NCI-H2029 (cell line): ENCODE measurements at places on chromosomes 4 and X.
A peak's percentile ranks its signal among the peaks of the same experiment; 100 is the strongest.

DNA sequence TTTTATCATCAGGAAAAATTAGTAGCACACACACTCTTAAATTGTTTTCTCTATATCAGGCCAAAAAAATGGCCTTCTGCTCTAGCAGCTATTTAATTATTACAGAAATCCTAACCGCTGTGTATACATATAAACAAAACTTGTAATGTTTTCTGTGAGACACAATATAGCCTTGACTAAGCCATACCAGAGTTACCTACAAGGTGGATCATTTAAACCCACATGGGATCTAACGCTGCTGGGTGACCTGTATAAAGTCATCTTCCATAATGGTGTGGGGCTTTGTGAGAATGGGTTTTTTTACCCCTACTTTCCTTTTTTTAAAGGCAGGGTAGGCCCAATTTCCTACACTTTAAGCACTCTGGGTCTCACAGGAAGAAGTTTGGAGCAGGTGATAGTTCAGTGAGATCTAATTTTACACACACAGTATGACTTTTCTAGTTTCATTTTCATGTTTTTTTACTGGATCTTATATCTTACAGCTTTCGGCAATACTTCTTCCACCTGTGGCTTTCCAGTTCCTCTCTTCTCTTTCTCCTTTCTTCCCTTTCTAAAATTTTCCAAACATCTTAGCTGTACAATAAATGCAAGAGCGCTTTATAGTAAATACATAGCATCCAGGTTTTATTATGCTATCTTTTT lies 66.9 kb upstream of the MMAA start:
- no peak for DNase-seq

- DNase-seq: no peak
Measured at GRCh38 chrX:48531358-48531959, 8.1 kb upstream of the TBC1D25 start.

DNA sequence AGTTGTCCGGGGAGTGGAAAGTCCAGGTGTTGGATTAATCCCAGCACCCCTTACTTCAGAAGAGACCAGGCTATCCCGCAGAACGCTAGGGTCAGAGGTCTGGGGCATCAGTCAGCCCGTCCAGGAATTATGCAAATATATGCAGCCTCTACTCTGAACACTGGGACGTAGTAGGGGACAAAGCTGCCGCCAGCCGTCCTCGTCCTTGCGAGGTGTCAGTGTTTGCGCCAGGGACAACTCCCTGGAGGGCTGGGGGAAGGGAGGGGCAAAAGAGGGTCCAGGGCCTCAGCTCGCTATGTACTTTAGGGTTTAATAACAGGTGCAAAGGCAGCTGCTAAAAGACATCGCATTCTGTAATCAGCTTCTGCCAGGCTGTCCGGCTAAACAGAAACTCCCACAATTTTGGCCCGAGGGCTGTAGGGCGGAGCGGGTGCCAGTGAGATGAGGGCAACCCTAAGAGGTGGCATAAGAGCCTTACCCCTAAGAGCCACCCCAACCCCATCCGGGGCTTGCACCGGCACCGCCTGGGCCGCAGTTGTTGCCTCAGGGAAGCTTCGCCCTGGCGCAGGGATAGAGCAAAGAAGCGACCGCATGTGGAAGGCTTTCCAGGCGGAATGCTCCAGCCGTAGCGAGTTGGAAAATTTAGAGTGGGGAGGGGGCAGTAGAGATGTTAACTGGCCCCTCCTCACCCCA lies 8.4 kb downstream of the HAND2 start:
- DNase-seq: no peak

DNA sequence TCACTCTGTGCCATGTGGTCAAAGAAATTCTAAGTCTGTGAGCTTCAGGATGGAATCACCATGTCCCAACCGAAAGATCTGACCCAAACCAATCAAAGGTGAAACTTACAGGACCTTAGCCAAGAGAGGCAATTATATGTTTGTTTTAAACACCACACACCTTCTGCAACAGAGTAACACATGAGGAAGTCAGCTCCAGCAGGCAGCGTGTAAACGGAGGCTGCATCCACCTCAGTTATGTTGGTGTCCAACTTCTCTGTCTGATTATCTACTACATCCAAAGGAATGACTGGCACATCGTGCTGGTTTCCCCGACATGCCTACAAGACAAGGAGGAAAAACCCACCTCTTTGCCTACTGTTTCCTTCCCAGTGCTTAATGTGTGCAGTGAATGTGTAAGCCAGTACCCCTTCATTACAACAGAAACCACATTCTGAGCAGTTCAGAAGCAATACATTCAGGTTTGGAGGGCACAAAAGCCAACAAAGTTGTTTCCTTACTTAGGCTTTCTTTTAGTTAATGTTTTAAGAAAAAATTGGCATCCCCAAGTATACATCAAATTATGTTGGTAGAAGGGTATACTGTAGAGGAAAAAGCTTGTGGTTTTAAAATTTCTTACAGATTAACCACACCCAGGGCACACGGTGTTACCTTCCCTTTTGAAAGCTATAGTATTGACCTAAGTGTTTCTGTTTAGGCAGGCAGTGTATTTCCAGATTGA lies 12.4 kb downstream of the CASP6 start:
- no peak for DNase-seq

DNA sequence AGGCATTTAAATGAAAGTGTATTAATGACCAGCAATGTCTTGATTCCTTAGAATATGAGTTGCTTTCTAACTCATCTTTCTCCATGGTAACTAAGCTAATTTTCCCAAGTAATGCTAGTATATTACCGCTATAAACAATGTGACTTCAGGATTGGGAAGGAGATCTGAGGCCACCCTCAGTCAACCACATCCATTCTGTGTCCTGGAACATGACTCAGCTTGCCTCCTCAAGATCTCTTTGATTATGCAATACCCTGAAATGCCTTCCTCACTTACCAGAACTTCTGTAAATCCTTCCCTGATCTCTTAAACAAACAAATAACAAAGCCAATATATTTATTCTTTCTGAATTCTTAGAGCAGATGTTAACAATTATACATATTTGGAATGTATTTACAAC lies 1495.5 kb downstream of the PCDH18 start:
- DNase-seq: no peak

- DNase-seq: peak; percentile 1
Measured at GRCh38 chr4:121139533-121140222, 24.4 kb downstream of the TNIP3 start.

DNA sequence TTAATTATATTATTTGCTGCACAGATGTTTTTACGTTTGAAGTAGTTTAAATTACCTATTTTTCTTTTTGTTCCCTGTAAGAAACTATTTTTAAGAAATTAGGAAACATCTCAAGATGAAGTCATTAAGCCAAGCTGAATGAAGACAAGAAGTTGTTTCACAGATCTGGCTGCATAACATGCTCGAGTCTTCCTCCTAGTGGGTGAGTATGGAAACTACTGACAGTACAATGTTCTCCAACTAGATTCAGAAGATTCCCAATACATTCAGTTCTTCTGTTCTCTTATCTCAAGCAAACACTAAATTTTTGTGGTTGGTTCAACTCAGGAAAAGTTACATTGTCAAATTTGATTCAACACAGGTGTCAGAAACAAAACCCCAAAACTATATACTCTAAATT lies 256.8 kb upstream of the VCX start:
- DNase-seq: no peak

DNA sequence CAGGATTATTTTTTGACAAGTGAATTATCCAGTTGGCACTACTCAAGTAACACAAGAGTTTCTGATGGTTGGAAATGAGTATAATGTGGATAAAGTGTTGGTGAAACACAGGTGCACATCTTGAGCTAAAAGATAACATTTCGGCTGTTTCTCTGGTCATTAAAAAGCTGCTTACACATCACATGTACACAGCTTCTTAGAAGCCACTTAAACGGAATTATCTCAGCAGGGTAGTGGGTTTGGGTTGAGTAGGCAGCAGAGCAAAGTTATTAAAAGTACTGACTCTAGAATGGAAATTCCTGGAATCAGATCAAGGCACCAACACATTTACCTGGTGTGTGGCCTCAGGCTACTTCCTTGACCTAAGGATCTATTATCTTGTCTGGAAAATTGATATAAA lies 55.4 kb upstream of the RASSF6 start:
- no peak for DNase-seq

GRCh38 chr4:86108137-86108536 lies 251.7 kb downstream of the MAPK10 start:
- no peak for DNase-seq

DNA sequence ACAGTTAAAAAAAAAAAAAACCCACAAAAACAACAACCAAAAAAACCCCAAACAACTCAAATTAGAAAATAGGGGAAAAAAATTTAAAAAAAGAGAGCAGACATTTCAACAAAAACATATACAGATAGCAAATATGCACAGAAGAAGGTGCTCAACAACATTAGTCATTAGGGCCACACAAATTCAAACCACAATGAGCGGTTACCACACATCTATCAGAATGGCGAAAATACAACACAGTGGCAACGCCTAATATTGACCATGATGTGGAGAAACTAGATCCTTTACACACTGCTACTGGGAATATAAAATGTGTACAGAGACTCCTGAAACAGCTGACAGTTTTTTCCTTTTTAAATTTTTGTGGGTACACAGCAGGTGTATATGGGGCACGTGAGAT lies 19.4 kb downstream of the LYAR start:
- no peak for DNase-seq

- DNase-seq: no peak
Measured at GRCh38 chr4:173181848-173182247, 13.2 kb downstream of the GALNT7 start.

- no peak for DNase-seq
Measured at GRCh38 chr4:117968606-117969005, 65.7 kb upstream of the NDST3 start.

DNA sequence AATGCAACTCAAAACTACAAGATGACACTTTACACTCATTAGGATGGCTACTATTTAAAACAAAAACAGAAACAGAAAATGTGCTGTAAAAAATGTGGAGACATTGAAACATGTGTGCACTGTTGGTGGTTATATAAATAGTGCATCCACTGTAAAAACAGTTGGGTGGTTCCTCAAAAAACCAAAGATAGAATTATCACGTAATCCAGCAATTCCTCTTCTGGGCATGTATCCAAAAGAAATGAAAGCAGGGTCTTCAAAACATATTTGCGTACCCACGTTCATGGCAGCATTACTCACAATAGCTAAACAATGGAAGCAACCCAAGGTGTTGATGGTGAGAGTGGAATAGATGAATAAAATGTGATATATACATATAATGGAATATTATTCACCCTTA lies 967.2 kb downstream of the TRAM1L1 start:
- DNase-seq: no peak

DNA sequence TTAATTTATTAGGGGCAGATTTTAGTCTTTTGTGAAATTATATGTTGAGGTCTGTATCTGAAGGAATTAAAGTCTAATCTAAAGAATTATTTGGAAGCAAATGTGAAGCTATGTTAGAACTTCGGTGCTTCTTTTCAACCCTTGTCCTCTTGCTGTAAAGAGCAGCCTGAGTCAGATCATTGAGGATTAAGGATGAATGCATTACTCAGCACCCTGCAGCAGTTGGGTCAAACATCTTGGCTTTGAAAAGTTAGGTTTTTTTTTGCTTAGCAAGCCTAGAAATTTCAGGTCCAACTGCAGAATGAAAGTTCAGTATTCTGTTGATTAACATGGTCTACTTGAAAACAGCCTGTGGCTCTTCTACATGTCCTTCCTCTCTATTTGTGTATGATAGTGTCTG lies 57.6 kb downstream of the SLC4A4 start:
- no peak for DNase-seq

DNA sequence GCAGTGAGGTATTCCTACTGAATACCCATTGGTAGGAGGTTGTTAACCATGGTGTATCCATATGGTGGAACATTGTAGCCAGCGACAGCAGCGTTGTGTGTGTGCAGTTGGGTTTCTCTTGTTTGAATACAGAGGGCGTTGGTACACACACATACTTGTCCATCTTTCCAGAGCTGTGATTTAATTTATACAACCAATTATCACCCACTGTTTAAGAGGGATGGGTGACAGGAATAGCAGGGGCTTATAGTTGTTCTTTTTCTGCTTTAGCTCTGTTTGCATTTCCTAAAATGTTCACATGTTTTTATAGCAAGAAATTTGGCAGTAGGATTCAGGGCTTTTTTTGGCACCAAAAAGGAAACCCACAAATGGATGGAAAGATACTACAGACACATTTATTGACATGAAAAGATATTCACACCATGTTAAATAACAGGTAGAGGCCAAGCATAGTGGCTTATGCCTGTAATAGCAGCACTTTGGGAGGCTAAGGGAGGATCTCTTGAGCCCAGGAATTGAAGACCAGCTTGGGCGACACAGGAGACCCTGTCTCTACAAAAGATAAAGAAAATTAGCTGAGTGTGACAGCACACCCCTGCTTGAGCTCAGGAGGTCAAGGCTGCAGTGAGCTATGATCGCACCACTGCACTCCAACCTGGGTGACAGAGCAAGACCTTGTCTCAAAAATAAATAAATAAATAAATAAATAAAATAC lies 60.6 kb downstream of the TNIP2 start:
- DNase-seq: no peak

DNA sequence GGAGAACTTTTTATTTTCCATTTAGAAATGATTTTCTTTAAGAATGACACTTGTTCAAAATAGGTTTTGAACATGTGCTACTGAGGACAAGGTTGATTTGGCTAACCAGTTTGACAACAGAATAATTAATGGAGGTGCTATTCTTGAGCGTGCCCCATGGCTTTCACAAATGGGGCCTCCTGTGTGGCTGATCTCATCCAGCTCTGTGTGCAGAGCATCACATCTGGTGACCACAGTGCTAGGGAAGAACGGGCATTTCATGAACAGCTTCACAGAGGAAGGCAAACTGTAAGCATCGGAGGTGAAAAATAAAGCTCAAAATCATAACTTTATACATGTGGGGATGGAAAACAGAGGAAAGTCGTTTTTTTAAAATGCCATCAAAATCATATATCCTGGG lies 148.6 kb downstream of the SOWAHB start:
- DNase-seq: no peak

GRCh38 chr4:176981551-176981950 lies 188.8 kb upstream of the VEGFC start:
- DNase-seq: no peak

DNA sequence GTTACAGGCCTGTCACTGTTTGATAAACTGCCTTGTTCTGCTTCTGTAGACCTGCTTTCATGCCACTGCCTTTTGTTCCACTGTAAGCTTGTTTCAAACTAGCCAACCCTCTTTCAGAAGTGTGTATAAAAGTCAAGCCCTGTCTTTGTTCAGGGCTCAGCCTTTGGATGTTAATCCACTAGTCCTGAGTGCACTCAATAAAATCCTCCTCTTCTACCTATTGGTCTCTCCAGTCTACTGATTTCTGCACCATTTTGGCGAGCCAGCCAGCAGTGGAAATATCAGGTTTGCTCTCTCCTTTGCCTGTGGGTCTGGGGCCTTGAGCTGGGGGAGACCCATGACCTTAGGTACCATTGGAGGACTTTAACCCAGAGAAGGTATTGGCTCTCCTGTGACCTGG lies 901.6 kb upstream of the NDST4 start:
- no peak for DNase-seq
